PC-3 (cell line): ENCODE measurements at places on chromosomes 2 and 18.

- no peak for DNase-seq
Observed at GRCh38 chr2:15242936-15243461, 318.1 kb downstream of the NBAS start.

DNA sequence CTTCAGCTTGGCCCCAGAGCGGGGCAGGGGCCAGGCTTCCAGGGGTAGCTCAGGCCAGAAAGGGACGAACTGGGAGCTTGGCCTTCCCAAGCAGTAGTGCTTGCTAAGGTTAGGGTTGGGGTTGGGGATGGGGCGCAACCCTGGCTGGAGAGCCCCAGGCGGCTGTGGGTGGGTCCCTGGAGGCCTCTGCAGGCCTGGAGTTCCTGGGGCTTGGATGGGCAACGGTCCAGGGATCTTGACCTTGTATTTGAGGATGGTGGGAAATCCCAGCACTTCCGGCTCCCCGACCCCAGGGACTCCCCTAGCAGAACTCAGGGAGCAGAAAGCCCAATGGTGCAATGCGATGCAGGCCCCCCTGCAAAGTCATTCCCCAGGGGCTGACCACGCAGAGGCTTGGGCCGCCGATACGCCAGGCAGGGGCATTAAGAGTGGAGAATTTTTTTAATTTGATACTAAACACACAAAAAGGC, 12.6 kb upstream of the MLPH start:
- no peak for DNase-seq

GRCh38 chr2:210399440-210400041, 77.0 kb downstream of the LANCL1 start:
- DNase-seq = peak; percentile 61

- no peak for DNase-seq
Observed at GRCh38 chr18:35710581-35710980, 129.0 kb downstream of the GALNT1 start.

- peak; percentile 46 for DNase-seq
Observed at GRCh38 chr2:207692206-207693065, 19.0 kb upstream of the CCNYL1 start.

DNA sequence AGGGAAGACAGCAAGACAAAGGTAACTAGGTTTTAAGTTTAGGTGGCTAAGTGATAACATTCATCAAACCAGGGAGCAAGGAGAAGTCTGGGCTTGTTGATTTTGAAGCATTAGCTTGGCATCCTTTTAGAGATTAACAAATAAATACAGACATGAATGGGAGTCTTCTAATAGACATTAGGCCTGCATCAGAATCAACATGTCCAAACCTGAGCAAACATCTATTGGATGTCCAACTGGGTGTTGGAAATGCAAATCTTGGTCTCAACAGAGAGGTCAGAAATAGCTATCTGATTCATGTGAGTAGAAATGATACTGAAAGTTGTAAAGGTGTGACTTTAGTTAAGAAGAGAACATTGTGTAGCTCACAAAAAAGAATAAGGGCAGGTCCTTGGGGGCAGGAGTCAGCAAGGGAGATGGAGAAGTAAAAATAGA, 85.5 kb upstream of the RND3 start:
- no peak for DNase-seq

- DNase-seq = no peak
Observed at GRCh38 chr2:21501376-21502027, 377.7 kb downstream of the TDRD15 start.

- peak; percentile 25 for DNase-seq
Observed at GRCh38 chr2:78999406-78999805, 26.1 kb upstream of the REG3G start.

GRCh38 chr2:158142568-158143332, 41.1 kb downstream of the UPP2 start:
- DNase-seq = no peak

GRCh38 chr18:58148954-58149471, 105.0 kb downstream of the NEDD4L start:
- peak; percentile 6 for DNase-seq

- no peak for DNase-seq
Observed at GRCh38 chr2:130819608-130820278, 17.0 kb upstream of the ARHGEF4 start.

- no peak for DNase-seq
Observed at GRCh38 chr2:23491591-23492336, 106.8 kb downstream of the KLHL29 start.

DNA sequence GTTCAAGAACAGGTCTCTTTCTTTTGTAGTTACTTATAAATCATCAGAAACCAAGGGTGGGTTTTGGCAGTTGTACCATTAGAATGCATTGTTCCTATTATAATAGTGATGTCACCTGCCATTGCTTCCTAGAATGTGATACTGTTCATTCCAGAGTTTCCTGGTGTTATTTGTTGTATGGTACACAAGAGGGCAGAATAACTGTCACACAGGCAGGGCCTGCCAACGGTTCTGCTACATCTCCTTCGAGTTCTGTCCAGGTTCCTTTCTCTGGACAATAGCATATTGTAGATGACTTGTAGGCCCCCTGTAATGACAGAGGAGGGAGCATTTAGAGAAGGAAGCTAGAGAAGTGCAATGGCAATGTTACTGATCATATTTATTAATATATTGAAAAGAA, 98.3 kb downstream of the KLHL14 start:
- peak; percentile 17 for DNase-seq

GRCh38 chr2:166372046-166372445, 3.7 kb downstream of the SCN9A start:
- no peak for DNase-seq

GRCh38 chr18:13138420-13139139, 80.0 kb upstream of the LDLRAD4 start:
- DNase-seq = no peak

DNA sequence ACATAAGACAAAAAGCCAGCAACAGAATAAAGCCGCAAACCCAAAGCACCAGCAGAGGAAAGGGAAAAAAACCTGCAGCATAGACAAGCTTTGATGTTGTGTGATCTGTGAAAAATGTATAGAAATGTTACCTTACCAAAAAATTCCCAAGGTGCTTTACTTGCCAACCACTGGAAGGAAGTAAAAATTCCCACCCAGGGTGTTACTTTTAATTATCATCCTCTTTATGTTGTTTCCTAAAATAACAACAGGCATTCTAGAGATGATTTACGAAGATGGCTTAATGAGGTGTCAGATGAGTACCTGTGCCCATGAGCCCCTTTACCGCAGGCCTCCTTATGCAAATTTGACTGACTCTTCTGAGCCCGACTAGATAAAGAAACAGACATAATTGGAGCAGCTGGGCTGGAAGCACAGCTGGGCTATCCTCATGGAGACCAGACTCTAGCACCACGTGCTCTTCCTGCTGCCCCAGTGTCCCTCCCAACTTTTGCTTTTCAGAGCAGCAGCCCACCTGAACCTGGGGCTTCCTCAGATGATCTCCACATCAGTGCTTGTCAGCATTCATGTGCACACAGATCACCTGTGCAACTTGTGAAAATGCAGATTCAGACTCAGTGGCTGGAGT, 41.5 kb downstream of the SRSF7 start:
- DNase-seq = no peak

GRCh38 chr2:224417361-224417729, 15.4 kb upstream of the FAM124B start:
- DNase-seq = no peak

DNA sequence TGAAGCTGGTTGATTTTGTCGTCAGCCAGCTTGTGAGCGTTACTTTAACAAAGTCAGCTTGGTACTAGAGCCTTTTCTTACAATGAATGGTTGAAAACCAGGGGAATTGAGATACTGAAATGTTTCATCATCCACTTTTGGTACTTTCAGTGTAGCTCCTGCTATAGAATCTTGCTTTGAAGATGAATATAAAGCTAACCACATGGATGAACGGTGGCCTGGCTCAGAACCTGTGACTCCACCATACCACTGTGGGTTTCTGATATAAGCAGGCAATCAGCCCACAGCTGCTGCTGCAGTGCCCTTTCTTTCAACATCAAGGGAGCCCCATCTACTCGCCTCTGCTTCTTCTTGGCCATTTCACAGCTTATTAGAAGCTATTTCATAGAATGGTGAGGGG, 53.2 kb upstream of the GPR45 start:
- DNase-seq = no peak

GRCh38 chr2:8028981-8029380, 652.9 kb upstream of the ID2 start:
- no peak for DNase-seq

GRCh38 chr18:2655954-2656236, 369 bp downstream of the SMCHD1 start:
- DNase-seq = no peak

GRCh38 chr2:55946793-55947192, 23.2 kb upstream of the EFEMP1 start:
- no peak for DNase-seq

DNA sequence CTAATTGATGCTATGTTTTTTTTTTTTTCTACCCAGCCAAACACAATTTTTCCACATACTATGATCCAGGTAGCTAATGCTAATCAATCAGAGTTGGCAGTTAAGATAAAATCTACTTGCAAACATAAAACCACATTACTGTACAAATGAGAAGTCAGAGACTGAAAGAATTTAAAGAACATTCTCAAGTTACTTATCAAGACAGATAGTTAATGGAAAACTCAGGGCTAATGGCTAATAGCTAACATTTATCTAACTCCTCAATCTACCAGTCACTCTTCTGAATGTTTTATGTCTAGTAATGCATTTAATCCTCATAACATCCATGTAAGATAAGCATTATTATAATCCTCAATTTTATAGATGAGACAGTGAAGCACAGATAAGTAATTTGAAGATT, 537.6 kb upstream of the SETBP1 start:
- DNase-seq = no peak

DNA sequence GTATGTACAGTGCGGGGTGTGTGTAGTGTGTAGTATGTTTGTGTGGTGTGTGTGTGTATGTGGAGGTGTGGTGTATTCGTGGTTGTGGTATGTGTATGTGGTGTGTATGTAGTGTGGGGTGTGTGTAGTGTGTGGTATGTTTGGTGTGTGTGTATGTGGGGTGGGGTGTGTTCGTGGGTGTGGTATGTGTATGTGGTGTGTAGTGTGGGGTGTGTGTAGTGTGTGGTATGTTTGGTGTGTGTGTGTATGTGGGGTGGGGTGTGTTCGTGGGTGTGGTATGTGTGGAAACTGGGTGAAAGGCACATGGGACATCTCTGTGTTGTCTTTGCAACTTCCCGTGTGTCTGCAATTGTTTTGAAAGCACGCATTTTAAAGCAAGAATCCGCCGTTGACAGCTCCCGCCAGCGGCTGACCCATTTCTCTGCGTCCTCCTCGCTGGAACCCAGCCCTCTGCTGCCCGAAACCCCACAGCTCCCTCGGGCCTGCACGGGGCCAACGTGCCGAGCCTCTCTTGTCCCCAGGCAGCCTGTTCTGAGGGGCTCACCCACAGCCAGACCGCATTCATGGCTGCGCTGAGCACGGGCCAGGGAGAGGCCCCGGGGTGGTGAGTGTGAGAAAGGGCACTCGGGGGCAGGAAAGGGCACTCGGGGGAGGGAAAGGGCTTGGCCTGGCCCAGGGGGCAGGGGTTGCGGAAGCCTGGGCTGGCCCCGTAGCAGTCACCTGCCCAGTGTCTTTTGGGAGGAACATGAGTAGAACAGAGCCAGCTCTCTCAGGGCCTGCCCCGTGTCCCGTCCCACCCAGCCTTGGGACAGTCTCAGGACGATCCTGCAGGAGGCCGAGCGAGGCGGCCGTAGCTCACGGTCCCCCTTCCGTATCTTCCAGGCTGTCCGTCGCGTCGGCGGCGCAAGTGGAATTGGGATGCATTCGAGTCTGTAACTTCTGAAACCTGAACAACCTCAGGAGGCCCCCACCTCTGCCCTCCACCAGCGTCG, 61.4 kb downstream of the TWIST2 start:
- no peak for DNase-seq

- DNase-seq = peak; percentile 40
Observed at GRCh38 chr2:192546565-192546964, 351.8 kb upstream of the TMEFF2 start.

GRCh38 chr18:78792094-78792493, 187.5 kb upstream of the SALL3 start:
- DNase-seq = no peak

GRCh38 chr2:50225021-50225928, 806.7 kb downstream of the NRXN1 start:
- no peak for DNase-seq

- no peak for DNase-seq
Observed at GRCh38 chr2:165959371-165959770, 5.8 kb upstream of the TTC21B start.

DNA sequence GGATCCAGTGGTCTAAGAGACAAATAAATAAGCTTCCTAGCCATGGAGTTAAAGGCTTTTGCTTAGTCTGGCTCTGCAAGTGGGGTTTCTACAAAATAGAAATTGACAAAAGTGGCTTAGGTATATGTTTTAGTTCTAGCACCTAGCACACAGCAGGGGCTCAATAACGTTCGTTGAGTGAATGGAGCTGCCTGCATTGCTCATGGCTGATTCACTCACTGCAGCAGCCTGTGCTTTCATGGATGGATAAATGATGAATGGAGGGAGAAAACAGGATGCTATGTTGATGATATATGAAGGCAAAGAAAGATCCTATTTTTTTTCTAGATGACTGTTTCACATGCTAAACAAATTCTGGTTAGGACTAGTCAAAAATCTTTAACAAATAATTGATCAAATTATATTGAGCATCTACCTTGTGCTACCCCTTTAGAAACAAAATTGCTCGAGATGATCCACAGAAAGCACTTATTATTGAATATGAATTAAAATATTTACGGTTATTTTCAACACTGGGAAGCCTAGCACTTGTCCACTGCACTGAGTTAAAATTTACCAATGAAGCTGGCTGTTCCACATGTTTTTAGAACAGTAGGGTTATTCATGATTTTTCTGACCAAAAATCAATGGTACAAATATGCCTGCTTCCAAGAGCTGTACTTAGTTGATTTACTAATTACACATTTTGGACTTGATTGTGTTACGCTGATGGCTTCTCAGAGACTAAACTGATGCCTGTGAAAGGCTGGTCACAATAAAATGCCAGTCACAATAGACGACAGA, 39.6 kb downstream of the HDHD2 start:
- DNase-seq = no peak

DNA sequence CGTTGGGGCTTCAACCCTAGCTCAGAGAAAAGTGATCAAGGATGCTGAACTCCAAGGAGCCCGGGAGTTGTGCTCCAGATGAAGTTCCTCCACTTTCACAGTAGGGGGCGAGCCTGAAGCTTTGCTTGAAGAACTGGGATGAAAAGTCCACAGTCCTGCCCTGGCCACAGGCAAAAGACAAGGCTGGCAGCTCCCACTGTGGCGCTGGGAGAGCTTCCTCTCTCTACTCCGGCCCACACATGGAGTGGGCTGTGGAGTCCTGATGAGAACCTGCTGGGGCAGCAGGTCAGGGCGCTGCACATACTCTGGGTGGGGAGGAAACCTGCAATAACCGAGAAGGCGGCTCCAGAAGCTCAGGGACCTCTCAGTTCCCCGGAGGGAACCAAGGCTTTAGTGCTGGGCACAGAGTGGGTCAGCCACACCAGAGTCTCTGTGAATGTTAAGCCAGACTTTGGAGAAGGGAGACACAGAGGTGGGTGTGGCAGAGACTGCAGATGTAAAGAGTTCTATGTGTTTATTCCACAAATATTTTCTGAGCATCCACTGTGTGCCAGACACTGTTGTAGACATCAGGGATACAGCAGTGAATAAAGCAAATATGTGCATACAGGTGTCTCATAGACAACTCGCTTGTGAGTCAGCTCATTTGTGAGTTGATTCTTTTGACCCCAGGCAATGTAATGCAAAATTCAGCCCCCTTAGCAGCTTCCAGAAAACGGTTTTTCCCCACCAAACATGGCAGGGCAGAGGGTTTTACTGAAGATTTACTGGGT, 48.0 kb upstream of the MRPL33 start:
- peak; percentile 73 for DNase-seq

- DNase-seq = no peak
Observed at GRCh38 chr18:12651651-12652050, 6.3 kb downstream of the SPIRE1 start.
